CD4-positive, CD25-positive, alpha-beta regulatory T cell (primary cell): ENCODE measurements at places on chromosomes 12 and 14.

DNA sequence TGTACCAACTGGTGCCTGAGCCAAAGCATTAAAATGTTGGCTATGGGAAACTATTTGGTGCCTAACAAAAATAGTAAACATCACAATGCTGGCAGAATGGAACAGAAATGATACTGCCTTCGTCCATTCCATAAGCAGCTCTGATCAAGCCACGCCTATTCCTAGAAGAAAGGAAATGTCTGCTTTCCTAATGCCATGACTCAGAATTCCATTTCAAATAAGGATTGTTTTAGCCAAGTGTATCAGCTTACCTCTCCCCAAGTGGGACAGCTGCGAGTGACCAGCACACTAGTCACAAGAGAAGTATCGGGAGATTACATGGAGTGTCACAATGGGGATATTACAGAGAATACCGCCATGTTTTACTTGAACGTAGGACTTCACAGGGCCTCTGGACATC lies 38.7 kb downstream of the GLT8D2 start:
- DNase-seq: no peak

- DNase-seq: no peak
These were observed 507 bp downstream of the AQP5 start for GRCh38 chr12:49961993-49962764.

DNA sequence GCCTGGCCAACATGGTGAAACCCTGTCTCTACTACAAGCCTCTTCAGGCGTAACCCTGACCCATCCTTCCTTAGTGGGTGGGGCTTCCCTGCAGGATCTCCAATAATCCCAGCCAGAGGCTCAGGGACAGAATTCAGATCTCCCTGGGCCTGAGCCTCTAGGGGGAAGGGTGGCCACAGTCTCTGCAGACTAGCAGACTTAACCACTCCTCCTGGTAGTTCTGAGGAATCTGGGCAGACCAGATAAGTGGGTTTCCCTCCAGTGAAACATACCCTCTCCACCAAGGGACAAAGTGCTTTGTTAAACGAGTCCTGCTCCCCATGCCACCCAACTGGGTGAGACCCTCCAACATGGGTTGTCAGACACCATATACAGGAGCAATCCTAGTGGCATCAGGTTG lies 36.6 kb upstream of the TRIM9 start:
- DNase-seq: no peak

GRCh38 chr14:77674931-77675330 lies 32.9 kb downstream of the ALKBH1 start:
- no peak for DNase-seq

DNA sequence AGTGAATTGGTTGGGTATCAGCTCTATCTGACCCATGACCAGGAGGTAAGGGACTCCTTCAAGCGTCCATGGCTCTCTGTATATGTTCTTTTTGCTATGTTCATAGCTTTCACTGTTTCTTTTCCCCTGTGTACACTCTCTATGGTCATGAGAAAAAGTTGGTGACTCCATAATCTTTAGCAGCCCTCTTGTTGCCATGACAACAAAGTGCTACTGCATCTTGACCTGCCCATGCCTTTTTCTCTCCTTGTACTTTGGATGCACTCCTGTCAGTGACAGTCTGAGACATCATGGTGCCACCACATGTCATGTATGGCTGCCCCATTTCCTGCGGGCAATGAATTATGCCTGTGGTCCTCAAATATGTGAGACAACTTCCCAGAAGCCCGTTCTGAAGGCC lies 280.2 kb downstream of the TMEM121 start:
- no peak for DNase-seq

DNA sequence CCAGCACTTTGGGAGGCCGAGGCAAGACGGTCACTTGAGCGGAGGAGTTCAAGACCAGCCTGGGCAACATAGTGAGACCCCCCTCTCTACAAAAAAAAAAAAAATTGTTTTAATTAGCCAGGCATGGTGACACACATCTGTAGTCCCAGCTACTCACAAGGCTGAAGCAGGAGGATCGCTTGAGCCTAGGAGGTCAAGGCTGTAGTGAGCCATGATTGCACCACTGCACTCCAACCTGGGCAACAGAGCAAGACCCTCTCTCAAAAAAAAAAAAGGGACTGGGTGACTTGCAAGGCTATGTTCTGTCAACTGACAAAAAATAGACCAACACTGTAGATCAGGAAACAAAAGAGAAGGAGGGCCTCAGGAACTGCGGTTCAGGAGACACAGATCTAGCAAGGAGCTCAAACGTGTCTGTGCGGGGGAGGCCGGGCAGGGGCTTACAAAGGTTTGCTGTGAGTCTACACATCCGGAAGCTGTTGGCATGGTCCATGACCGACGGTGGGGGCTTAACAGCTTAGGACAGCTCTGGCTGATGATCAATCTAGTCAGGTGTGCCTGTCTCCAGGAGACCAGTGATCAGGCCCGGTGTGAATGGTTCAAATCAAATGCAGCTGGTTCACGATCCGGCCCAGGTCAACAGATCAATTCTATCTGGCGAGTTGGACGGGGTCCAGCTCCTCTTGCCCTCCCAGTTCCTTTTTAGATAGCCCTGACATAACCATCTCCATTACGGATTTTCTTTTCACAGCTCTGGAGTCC lies 31.7 kb upstream of the INF2 start:
- no peak for DNase-seq

- no peak for DNase-seq
These were observed 96.2 kb downstream of the FIGNL2 start for GRCh38 chr12:51752234-51752889.

- DNase-seq: no peak
These were observed 104.5 kb upstream of the FRMD6 start for GRCh38 chr14:51547260-51547659.

- DNase-seq: no peak
These were observed 148.4 kb upstream of the BCL2L14 start for GRCh38 chr12:11922361-11922760.

- no peak for DNase-seq
These were observed 29.5 kb upstream of the OSBPL8 start for GRCh38 chr12:76588881-76589565.

GRCh38 chr14:100979780-100980179 lies 76.3 kb upstream of the RTL1 start:
- DNase-seq: no peak

DNA sequence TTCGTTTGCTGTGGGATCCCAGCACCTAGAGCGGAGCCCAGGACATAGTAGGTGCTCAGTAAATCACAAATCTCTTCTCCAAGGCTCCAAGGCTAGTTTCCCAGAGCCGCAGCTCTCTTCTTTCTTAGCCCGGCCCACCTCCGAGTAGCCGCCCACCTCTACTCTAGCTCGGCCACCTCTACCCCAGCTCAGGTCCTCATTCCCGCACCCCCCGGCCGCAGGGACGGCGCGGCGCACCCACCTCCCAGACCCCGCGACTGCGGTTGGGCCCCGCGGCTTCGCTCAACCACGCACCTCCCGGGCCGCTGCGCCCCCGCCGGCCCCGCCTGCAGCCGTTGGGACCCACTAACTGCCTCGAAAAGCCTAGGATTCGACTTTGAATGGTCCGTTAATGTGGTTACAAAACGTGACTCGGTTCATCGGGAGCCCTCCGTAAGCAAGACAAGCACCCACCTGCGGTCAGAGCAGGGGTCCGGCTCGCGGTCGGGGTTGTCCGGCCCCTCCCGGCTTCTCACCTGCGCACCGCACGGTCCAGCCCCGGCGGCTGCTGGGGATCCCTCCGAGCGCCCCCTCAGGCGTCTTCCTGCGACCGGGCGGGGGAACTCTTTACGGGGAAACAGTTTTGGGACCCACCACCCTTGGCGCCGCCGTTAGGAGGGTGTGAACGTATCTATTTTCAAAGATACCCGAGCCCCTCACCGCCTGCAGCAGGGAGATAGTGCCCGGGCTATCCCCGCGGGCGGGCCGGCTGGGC lies at the start of gene SLC2A14:
SLC2A14 (minus strand) TSS at position 350 of the 754 bp plus-strand sequence. CDS start 3,035 bp downstream, outside the sequence.
- no peak for DNase-seq

DNA sequence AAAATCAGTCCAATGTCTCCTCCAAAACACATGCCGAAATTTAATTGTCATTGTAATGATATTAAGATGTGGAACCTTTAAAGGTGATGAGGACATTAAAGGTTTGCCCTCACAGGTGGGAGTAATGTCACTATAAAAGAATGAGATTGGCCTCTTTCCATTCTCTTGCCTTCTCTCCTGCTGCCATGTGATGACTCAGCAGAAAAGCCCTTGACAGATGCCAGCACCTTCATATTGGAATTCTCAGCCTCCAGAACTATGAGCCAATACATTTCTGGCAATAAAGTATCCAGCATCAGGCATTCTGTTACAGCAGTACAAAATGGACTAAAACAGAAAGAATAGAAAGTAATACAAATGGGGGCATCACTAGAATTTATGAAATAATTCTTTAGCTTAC lies 609.7 kb downstream of the SLC16A7 start:
- no peak for DNase-seq

- DNase-seq: no peak
These were observed 38.5 kb downstream of the SPTB start for GRCh38 chr14:64841121-64841651.

GRCh38 chr12:20345866-20346265 lies 22.5 kb upstream of the PDE3A start:
- no peak for DNase-seq

- no peak for DNase-seq
These were observed 4.0 kb downstream of the KCNA5 start for GRCh38 chr12:5047729-5048128.

GRCh38 chr14:46250113-46250703 lies 401.4 kb downstream of the RPL10L start:
- DNase-seq: no peak

DNA sequence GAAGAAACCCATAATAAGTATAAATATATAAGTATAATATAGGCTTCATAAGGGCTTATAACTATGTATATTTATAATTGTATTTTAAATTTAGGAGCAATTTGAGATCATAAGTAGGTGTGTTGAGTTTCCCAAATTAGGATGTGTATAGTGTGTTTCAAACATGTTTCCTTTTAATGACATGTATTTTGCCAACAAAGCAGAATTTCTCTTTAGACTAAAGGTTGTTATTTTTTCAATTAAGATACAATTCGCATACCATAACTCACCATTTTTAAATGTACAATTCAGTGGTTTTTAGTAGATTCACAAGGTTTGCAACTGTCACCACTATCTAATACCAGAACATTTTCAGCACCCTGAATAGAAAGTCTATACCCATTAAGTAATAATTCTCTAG lies 7.7 kb upstream of the ARL1 start:
- no peak for DNase-seq

DNA sequence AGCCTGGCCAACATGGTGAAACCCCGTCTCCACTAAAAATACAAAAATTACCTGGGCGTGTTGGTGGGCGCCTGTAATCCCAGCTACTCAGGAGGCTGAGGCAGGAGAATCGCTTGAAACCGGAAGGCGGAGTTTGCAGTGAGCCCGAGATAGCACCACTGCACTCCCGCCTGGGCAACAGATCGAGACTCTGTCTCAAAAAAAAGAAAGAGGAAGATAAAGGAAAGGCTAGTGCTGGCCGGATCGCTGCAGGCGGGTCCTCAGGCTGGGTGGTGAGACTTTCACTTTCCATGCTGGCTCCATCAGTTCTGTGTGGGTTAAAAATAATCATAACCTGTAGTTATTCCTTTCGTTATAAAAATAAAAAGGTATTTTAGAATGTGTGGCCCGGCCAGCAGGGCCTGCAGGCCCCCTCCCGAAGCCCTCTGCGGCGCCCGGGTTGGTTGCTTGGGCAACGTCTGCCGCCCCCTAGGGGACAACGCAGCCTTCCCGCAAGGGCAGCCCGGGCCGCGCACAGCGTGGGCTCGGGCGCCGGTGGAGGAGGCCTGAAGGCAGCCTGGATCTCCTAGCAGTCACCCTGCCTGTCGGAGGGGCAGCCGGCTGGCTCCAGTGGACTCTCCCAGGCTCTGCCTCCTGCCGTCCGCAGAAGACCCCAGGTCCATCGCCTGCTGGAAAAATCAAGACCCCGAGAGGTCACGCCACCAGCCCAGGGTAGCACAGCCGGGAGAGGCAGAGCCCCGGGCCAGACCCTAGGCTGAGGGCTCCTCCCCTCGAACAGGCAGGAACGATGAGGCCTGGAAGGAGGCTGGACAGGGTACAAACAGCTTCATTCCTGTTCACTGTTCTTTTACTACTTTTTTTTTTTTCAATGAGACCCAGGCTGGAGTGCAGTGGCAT lies 5.0 kb upstream of the SLC25A47 start:
- peak; percentile 72 for DNase-seq

- DNase-seq: no peak
These were observed at the start of gene KCNA1 for GRCh38 chr12:4909734-4910501. KCNA1 (plus strand) TSS chr12:4909905; CDS start chr12:4911379, 1,474 bp downstream.

- DNase-seq: no peak
These were observed 606.3 kb upstream of the LRFN5 start for GRCh38 chr14:41000350-41000749.

DNA sequence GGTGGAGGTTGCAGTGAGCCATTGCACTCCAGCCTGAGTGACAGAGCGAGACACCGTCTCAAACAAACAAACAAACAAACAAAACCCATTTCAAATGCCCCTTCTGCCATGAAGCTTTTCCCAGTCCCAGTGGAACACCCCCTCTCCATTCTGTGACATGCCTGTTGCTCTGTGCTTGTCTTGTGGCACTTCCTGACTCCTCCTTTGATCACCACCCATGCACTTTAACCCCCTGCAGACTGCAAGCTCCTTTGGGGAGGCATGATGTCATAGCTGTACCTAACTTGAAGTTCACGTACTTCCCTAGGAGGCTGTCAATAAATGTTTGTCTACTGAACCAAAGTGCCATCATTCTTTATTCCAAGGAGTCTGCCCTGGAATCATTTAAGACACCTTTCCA lies 64.7 kb downstream of the TMCC3 start:
- DNase-seq: no peak

DNA sequence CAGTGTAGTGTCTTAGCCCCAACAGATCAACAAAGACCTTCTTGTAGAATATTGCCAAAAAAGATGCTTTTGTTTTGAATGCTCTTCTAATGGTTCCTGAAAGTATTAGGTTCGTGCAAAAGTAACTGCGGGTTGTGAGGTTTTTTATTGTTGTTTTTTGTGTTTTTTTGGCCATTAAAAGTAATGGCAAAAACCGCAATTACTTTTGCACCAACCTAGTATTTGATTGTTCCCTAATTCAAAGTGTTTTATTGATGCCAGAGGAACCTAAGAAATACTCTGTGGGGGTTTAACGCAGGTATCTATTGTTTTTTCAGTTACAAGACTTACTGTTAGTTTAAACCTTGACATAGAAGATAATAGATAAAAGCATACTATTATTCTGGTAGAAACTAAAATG lies 150.8 kb upstream of the DAAM1 start:
- no peak for DNase-seq

DNA sequence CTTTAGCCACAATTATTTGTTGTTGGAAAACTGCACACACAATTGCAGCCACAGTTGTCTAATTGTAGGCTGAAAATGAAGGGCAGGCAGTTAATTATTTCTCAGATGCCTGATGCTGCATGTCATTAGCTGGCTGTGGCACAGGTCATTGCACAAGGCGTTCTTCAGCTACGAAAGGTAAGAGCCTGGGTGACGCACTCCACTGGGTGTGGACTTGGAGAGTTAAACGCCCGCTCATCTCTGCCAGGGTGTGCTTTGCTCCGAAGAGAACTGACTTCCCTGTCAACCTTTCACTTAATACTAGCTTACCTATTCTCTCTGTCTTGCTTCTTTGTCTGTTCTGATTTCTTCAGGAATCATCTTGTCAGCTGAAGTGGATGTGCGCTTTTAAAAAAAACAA lies 91.4 kb upstream of the CPM start:
- DNase-seq: no peak

- DNase-seq: no peak
These were observed 6.4 kb upstream of the DTX1 start for GRCh38 chr12:113049976-113050742.
